AG09319 (cell line): ENCODE measurements at places on chromosomes 4 and X.

DNA sequence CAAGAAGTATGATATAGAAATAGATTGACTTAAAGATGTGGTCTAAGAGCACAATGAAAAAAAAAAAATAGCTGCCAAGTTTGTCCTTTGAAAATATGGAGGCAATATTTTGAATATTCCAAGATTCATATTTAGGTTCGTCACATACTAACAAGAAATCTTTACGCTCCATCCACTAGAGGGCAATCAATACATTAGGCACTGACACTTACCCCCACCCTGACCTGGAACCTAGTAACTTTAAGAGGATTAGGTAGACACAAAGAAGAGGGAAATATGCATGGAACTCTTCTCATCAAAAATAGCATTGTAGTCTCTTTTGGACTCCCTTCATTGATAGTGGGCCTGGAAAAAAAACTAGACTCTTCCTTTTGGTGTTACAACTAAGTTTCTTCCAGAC, 1108.1 kb downstream of the PCDH19 start:
- no peak for DNase-seq

GRCh38 chr4:84681486-84682274, 98.8 kb downstream of the CDS1 start:
- peak; percentile 19 for DNase-seq

GRCh38 chrX:31165241-31166035, 93.6 kb upstream of the FTHL17 start:
- no peak for DNase-seq

GRCh38 chr4:48234575-48234974, 35.1 kb downstream of the TEC start:
- DNase-seq = no peak

DNA sequence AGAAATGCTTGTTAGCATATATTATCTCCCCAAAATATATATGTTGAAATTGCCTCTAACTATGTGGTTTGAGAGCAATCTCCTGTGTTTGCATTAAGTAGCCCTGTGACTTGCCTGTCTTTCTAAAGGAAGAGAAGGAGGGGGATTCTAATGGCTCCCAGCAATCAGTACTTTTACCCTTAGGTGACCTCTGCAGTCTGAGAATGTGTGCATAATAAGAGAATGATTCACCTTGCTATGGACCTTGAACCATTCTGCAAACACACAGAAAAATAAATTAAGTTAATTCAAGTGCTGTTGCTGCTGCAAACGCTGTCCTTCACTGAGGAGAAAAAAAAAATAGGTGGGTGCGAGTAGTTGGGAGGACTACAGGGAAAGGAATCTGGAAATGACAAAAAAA, 322.2 kb downstream of the IQCM start:
- DNase-seq = no peak

DNA sequence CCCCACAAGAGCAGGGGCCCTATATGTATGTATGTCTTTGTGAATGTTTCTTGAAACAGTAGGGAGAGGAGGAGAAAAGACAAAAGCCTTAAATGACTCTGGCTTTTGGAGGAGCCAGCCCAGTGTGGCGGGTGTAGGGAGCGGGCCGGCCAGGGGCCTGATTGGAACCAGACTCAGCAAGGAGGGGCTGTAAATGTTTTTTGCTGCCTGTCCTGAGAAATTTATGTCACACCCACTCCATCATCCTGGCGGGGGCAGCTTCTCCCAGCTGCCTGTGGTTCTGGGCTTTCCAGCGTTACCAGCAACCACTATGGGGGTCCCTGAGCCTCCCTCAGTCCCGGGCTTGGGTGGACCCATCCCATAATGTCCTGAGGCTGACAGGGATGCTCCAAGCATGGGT, 130.8 kb downstream of the PJA1 start:
- DNase-seq = no peak

DNA sequence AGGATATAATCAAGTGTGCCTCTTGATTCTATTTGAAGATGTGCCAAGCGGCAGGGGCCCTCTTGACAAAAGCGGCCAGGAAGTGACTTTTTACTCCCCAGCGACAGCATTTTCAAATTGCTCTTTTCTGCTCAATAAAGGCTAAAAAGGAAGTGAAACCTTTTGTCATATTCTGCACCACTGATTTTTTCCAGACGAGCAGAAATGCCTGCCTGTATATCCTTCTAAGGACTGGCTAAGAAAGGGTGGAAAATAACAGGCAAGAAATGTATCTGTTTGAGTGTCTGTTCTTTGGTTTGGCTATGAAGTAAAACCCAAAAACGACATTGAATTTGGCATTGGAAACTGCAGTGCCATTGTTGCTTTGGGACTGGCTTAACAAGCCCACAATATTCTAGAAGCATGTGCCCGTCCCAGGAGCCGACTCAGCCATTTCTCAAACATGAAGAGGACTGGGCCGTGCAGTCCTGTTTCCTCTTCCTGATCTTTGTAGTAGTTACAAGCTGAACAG, 25.4 kb downstream of the TMSB4X start:
- DNase-seq = no peak

DNA sequence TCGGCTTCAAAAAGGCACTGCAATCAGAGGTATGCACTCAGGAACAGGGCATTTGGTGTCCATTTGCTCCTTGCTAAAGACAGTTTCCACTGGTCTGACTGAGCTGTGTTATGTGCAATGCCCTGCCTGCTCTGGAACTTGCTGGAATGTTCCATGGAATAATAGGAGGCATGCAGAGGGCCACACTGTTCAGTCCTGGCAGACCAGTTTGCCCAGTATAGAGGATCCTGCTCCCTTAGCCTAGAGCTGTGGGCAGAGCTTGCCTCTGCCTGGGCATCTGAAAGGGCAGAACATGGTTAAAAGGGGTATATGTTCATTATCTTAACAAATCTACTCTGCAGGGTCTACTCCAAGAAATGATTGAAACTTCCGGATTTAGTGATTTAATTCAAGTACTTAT, 27.8 kb upstream of the CD99L2 start:
- DNase-seq = no peak

DNA sequence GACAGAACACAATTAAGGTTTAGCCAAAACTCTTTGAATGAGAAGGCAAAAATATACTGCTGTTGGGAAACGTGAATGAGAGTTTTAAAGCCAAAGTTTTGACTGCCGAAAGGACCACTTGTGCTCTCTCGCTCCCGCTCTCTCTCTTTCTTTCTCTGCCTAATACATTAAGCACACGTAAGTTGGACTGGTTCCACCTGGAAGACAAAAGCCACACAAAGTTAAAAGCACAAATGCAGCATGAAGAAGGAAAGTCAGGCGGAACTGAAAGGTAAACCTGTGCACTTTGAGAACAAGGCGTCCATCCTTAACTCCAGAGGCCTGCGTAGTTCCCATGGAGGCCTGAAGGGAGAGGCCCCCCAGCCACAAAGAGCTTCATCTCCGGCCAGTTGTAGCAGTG, 1.9 kb downstream of the DCAF12L2 start:
- DNase-seq = no peak

DNA sequence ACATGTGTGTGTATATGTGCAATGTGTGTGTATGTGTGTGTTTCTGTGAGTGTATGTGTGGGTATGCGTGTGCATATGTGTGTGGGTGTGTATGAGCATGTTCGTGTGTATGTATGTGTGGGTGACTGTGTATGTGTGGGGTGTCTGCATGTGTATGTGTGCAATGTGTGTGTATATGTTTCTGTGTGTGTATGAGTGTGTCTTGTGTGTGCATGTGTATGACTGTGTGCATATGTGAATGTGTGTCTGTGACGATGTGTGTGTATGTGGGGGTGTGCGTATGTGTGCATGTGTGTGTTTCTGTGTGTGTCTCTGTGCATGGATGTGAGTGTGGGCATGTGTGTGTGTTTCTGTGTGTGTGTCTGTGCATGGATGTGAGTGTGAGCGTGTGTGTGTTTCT, 4.2 kb upstream of the ATP2B3 start:
- no peak for DNase-seq

DNA sequence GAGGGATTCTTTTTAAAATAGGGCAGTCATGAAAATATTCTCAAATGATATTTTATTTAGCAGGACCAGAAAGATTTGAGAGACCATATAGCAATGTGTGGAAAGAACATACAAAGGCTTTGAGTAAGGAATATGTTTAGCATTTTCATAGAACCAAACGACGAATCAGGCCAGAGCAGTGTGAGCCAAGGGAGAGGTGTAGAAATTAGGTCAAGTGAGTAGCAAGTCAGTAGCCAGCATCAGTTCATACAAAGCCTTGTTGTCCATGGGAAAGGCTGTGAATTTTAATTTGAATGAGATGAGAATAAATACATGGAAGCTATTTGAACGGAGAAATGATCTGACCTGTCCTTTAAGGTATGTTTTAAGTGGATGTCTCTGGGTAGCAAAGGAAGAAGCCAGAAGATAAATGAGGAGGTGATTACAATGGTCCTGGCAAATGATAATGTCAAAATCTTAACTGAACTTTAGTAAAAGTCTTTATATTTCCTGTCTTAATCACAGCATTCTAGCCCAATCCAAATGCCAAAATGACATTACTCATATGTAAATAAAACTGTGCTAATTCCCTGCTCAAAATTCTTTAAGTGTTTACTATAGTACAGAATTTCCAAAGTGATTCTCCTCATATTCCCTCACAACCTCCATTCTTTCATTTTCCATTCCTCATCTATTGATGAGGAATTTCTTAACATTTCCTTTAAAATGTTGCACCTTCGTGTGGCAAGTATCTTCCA, 155.7 kb upstream of the SLIT2 start:
- DNase-seq = no peak

- DNase-seq = no peak
Measured at GRCh38 chr4:26048950-26049349, 134.9 kb downstream of the SMIM20 start.

- DNase-seq = no peak
Measured at GRCh38 chr4:126548890-126549289, 1083.9 kb upstream of the INTU start.

GRCh38 chrX:30196322-30196721, 19.0 kb upstream of the MAGEB2 start:
- no peak for DNase-seq

DNA sequence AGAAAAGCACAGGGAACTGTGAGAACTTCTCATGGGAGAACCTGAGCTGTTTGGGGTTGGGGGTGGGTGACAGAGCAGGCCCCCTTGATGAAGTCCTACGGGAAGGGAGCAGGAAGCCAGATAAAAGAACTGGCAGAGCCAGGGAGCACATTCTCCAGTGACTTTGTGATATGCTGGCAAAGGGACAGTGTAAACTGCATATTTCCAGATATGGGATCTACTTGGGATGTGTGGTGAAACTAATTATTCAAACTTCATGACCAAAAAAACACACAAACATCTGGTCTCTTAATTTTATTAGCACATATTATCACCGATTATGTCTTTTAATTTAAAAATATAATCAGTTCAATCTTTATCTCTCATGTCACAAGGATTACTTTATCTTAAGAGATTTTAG, 266.0 kb downstream of the PAPSS1 start:
- DNase-seq = no peak

DNA sequence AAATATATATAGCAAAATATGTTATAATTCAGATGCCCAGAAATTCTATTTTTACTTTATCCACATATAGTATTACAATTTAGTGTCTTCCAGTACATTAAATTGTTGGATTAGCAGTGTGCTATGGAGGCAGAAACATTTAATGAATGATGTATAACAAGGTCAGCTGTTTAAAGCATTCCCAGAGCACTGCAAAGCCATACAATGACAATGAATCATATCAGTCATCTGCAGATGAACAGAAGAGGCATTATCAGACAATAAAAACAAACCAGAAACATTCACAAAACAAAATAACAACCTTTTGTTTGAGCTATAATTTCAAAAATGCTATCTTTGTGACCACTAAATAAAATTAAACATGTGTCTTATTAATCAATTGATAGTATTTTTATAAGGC, 524.2 kb downstream of the FAT4 start:
- no peak for DNase-seq

DNA sequence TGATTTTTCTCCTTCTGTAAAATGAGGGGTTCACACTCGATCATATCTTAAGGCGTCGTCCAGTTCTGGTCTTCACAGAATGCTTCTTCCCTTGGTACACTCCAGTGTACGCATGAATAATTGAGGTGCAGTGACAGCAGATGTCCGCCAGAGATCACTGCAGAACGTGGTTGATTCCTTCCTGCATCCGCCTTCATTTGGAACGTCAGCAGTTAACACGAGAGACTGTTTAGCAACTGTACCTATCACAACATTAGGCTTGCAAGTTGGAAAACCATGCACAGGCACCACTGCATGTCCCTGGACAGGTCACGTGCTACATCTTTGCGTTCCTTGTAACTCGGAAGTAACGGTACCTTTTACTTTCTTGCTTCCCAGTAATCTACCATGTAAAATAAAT, 66.0 kb upstream of the GEMIN8 start:
- DNase-seq = peak; percentile 22

DNA sequence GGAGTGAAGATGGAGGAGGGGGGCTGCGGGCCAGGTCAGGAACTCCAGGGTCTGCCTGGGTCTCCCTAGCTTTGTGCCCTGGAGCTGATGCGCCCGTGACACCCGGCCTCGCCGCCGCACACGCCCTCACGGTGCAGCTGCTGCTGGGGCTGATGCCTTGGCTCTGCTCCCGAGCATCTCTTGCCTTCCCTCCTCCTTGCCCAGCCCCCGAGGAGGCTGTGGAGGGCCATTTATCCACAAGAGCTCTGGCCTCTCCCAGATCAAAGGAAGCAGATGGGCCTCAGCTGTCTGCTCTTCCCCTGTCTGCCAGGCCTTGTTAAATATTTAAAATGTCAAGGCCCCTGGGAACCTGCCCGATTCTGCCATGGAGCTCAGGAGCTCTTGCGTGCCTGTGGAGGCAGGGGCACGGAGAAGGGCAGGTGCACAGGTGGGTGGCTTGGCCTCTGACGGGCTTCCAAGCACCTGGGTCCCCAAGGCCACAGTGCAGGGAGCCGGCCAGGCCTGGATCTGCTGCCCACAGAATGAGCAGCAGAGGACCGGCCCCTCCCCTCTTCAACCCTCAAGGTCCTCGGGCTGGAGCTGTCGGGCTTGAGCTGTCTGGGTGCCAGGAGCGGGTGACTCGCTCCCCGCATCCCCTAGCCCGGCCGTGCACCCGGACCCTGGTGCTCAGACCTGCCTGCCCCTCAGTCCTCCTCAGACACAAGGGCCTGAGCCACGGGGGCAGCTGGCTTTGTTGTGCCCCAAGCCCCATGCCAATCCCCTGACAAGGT, 20.3 kb downstream of the ATP2B3 start:
- no peak for DNase-seq

DNA sequence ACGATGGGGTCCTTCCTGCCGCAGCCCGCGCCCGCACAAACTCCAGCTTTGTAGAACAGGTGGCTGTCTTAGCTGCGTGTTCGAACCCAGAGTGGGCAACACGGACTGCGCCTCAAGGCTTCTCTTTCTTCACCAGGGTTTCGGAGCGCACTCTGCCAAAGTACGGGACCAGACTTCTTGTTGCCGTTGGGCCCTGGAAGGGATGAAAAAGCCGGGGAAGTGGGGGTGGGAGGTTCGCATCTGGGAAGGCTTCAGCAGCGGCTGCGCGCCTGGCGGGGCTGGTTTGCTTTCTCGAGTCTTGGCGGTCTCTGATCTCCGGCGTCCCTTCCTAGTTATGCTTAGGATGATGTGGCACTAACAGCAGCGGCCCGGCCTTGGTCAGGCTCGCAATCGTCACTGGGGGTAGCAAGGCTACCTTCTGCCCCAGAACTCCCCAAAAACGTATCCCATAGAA, 673 bp downstream of the PARM1 start:
- DNase-seq = no peak

- no peak for DNase-seq
Measured at GRCh38 chr4:80787306-80787705, 243.2 kb upstream of the BMP3 start.

GRCh38 chr4:26326791-26327190, 6.0 kb downstream of the RBPJ start:
- peak; percentile 54 for DNase-seq

- no peak for DNase-seq
Measured at GRCh38 chr4:186728631-186729271, 5.1 kb upstream of the FAT1 start.
